ENCODE measurements at places on chromosomes 13 and 19. TPM values are rescaled to one million over a fixed set of nuclear protein-coding genes. Genes with fewer than 3 reads are reported as not detected.

The PNMA8B gene
- total RNA-seq, result 4.1 TPM

The MAMSTR gene
- total RNA-seq, result 0.62 TPM

The WDR88 gene
- total RNA-seq, result not detected

The ZSCAN4 gene
- not detected for total RNA-seq

The SIGLEC12 gene
- not detected for total RNA-seq

The PODNL1 gene
- 5.7 TPM for total RNA-seq

The CGB3 gene
- total RNA-seq, result not detected

Measured in cardiac ventricle fibroblast (primary cell).